Heart right ventricle (tissue), 16 donors: ENCODE measurements at places on chromosomes 5 and 9.

GRCh38 chr5:493119-493701 lies 31.0 kb downstream of the SLC9A3 start:
- no peak for DNase-seq

- no peak for DNase-seq
Observed at GRCh38 chr5:158860706-158861105, 239.0 kb downstream of the EBF1 start.

DNA sequence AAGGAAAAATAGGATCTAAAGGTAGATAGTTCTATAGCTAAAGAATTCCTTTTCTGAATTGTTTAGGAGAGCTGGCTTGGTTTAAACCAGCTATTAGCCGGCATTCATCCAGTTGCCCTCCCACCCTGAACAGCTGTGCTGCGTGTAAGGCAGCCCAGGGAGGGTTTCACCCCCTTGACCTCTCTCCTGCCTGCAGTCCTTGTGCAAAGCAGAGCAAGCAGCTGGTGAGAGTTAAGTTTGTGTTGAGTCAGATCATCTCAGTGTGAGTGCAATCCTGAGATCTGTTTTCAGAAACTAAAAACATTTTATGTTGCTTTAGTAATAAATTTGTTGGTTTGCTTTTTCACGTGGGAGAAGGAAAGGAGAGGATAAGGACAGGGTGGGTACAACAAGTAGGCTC lies 13.0 kb downstream of the SLC25A25 start:
- DNase-seq = peak; percentile 51

DNA sequence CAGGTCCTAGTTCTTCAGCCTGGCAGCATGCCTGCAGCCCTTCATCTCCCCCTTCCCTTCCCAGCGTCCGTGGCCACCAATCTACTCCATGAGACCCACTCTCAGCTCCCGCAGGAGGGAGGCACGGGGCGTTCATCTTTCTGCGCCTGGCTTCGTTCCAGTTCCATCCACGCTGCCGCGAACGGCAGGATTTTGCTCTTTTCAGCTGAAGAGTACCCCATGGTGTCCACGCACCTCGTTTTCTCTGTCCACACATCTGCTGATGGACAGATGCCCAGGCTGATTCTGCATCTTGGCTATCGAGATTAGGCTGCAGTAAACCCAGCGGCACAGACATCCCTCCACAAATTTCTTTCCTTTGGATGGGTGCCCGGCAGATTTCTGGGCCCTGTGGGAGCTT lies 30.5 kb upstream of the NKD2 start:
- peak; percentile 6 for DNase-seq

DNA sequence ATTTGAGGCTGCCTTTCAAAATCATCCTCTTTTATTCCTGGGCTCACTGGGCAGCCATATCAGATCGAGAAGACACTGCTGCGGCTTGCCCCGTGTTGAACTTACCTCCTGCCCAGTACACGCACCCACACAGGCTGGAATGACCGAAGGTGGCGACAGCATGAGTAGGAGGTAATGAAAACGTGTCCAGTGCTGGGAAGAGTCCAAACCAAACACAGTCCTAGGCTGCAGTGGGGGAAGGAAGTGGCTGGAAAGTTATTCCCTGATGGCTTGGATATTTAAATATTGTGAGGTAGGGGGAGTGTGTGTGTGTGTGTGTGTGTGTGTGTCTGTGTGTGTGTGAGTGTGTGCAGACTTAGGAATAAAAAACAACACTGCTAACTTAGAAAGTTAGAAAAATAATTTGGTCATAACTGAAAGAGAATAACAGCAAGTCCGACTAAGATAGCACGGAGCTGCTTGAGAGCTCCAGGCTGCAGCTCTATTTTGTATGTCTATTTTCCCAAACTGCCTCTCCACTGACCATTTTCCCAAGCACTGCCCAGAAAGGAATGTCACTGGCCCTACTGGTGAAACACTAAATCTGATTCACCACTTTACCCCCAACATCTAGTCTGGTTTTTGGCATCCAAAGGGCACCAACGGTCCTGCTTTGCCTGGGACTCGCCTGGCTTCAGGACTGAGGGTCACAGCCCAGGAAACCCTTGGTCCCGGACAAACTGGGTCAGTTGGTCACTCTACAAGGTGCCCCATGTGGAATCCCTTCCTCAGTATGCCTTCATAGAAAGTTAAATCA lies 41.2 kb downstream of the ANKH start:
- peak; percentile 42 for DNase-seq

DNA sequence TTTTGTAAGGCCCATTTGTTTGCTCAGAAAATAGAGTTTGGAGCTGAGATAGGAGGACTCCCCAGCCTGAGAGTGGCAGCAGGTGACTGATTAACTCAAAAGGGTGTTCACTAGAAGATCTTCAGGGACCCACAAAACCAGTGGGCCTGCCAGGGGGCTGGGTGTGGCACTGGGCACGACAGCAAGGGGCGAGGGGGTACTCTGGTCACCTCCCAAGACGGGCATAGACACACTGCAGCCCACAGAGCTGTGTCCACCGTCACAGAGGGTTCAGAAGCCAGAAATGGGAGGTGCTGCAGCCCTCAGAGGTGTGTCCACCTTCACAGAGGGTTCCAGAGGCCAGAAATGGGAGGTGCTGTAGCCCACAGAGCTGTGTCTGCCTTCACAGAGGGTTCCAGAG lies 75.6 kb upstream of the CACNA1B start:
- no peak for DNase-seq

DNA sequence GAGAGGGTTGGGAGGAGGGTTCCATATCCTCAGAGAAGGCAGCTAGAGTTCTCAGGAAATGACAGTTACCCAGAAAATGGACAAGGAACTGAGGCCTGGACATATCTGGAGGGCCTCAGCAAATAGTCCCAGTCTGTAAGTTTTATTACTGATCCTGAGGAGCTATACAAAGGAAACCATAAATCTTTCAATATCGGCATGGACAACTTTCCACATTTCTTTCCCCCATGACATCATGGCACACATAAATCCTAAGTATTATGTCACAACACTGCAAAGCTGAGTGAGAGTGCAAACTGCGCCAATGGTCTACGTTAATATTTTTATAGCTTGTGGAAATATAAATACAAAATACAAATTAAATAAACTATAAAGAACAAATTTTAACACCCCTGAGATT lies 1356.2 kb upstream of the C9orf72 start:
- no peak for DNase-seq

GRCh38 chr9:69122082-69122548 lies 52.0 kb upstream of the TJP2 start:
- peak; percentile 75 for DNase-seq

GRCh38 chr5:81980160-81980559 lies 8.3 kb downstream of the ATG10 start:
- DNase-seq = no peak

DNA sequence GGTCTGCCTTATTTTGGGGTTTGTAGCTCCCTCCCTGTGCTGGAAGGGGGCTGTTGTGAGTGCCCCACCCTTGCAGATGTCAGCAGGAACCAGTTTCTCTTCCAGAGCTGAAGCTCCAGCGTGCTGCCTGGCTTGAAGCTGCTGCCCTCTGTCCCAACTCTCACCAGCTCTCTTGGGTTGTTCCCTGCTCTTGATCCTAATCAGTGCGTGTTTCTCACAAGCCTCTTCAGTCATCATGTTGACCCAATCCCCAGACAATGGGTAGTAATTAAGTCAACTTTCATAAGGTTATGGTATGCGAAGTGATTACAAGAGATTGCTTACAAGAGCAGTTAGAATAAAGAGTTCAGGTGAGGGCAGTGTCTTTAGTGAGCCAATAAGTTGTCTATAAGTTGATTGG lies 57.0 kb downstream of the PDE8B start:
- DNase-seq = no peak

DNA sequence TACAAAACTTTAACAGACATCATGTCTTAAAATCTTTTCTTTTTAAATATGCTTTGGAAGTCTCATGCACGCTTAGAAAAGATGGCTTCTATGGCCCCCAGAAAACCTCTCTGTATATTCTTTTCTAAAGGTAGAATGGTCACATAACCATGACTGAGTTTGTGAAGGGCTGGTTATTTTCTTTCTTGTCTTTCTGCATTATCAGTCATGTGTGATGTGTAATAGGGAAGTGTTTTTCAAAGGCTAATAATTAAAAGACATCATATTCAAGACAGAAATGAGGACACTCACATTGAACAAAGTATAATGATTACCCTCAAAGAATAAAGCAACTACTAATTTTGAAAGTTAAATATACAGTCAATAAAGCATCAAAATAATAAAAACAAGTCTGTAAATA lies 253.4 kb downstream of the TRPM3 start:
- DNase-seq = no peak

GRCh38 chr9:134597957-134598883 lies 43.4 kb upstream of the COL5A1 start:
- no peak for DNase-seq

DNA sequence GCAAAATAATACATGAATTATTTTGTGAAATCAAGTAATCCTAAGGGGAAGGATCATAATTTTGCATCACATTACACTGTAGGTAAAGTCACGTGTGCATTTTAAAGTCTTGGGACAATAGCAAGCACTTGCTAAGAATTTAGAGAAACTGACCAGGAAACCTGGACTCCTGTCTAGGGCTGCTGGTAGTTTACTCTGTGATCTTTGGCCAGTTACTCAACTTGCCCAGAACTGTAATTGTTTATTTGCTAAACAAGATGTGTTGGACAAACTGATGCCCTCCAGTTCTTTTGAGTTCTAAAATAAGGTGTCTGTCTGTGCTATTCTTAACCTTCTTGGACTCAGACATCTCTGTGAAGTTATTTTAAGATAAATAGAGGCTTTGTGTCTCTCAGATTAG lies 594.8 kb upstream of the DMAC1 start:
- DNase-seq = no peak

DNA sequence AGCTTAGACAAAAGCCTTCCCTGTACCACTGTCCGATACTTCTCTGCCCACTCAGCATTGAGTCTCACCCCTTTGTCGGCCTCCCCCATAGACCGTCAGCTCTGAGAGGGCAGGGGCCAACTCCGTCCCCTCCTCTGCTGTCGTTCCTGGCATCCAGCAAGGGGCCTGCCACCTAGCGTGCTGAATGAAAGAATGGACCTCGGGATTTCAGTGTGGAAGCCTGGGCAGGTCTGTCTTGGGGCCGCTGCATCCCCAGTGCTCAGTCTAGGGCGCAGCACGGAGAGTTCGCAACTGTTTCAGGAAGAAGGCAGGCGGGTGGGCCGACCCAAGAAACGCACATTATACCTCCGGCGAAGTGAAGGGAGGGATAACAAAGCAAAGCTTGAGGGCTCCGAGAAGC lies 1.5 kb upstream of the TOR1B start:
- DNase-seq = no peak

DNA sequence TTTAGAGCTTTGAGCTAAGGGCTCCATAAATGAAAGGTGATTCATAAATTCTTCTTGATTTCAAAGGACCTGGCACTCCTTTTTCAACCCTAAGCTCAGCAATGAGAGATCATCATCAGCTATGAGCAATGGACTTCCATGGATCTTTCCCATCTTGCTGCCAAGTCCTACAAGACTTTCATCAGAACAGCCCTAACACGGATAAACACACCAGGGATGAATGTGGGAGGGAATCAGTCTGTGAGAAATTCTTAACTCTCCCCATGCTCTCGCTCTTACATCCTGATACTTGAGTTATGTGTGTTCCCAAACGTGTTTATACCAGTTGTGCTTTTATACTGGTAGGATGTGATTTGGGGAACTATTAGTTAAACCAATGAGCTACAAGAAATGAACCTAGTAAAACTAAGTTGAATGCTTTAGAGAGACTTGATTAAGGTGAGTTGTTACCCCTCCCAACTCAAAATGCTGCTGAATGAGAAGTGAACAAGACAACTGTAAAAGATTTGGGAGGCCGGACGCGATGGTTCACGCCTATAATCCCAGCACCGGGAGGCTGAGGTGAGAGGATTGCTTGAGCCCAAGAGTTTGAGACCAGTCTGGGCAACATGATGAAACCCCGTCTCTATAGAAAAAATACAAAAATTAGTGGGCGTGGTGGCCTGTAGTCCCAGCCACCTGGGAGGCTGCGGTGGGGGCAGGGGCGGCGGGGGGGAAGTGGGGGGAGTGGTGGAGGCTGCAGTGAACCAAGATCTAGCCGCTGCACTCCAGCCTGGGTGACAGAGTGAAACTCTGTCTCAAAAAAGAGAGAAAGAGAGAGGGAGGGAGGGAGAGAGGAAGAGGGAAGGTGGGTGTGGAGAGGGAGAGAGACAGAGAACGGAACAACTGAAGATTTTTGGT lies 5.2 kb upstream of the RPL26L1 start:
- DNase-seq = no peak

DNA sequence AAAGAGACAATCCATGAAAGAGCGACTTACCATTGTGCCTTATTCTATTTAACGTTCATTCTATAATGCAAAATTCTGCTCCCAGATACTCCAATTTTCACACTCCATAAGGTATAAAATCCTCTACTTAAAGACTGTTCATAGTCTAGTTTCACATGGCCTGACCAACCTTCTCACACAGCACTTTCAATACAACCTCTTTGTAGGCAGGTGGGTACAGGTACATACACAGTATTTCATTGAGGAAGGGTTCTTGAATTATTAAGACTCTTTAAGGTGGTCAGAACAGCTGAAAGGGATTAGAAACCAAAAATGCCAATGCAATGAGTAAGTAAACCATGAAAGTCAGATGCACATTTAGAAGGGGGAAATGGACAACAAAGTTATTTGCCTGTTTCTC lies 352.0 kb downstream of the PARP8 start:
- no peak for DNase-seq

DNA sequence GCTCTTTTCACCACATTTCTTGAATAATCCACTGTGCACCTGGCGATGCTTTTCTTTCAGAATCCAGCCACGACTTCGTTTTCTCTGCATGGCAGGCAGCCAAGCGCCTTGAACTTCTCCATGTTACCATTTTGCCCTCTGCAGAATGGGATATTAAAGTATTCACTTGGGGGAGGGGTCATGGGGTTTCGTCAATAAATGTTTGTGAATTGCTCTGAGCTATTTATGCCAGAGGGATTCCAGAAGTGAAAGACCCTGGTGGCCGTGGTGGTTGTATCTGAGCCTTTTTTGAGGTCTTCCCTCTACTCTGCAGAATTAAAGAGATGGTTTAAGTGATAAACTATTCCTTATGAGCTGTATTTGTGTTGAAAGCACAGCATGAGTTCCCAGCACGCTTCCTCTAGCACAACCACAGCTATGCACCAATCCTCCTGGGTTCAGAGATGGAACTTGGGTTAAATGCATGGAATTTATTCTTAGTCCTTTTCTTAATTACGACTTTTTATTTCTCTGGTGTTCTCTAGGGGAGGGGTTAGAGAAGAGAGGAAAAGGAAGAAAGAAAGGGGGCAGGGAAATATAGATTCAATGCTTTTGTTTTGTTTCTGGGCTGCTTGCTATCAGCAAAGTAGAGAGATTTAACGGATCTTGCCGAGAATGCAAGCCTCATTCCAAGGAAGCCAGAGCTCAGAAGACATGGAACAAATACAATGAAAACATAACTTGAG lies 478.2 kb upstream of the TNC start:
- DNase-seq = no peak

DNA sequence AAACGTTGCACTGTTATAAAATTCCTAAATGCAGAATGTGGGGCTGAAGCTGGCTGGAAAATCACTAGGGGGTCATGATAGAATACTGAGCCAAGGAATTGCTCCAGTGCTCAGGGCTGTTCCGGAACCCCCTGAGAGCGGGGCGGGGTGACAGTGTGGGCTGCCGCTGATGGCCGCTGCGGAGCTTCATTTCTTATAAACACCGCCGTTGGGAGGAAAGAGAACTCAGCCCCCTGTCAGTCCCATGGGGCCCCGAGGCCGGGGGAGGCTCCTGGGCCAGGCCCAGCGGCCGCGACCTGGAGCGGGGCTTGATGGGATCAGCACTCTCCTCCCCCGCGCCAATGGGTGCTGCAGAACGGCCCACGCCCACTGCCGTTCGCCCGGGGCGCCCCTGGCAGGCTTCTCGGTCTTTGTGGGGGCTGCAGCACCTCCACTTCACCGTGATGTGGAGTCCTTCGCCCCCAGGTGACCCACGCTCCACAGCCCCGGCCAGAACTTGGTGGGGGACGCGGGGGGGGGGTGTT lies 5.2 kb upstream of the IRF1 start:
- peak; percentile 93 for DNase-seq
